ENCODE measurements at places on chromosomes 11 and 22. TPM values are rescaled to one million over a fixed set of nuclear protein-coding genes. Genes with fewer than 3 reads are reported as not detected.

The NDUFS3 gene
- total RNA-seq = 123 TPM

- DNase-seq = no peak
- H3K4me3 ChIP-seq = no peak overlapping the region
- H3K4me1 ChIP-seq = no peaks in the 10 kb centered on the region
- H3K27me3 ChIP-seq = no peaks in the 10 kb centered on the region
- no peak overlapping the region for H3K27ac ChIP-seq
- H3K36me3 ChIP-seq = no peaks in the 10 kb centered on the region
Observed at GRCh38 chr11:135033540-135033939, 621.5 kb upstream of the B3GAT1 start.

DNA sequence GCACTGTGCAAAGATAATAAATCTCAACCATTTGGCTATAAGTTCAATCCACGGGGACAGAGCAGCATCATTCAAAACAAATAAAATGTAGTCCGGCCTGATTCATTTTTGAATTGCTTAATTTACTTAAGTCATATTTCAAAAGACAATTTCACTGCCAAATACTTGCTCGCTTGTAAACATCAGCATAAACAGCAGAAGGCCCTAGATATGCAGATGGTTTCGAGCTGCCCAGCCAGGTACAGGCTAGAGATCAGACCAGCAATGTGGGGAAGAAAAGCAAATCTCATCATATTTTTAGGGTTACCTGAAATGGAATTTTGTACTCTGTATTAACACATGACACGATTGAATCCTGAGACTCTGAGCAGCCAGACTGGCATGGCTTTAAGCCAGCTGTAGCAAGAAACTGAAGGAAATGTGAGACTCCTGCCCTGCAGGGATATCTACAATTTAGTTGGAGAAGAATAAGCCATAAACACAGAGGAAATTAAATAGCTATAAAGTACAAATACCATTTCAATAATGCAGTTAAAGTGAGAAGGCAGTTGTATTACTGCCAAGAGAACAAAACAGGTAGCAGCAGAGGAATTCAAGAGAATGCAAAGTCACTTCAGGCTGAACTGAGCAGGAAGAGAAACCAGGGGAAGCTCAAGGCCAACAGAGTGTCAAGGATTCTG lies 440.3 kb downstream of the ETS1 start:
- H3K4me3 ChIP-seq = no peak overlapping the region
- no peak for DNase-seq
- H3K27me3 ChIP-seq = no peaks in the 10 kb centered on the region
- no peak overlapping the region for H3K27ac ChIP-seq
- no peaks in the 10 kb centered on the region for H3K4me1 ChIP-seq
- H3K36me3 ChIP-seq = no peaks in the 10 kb centered on the region

The PRR33 gene
- total RNA-seq = not detected

DNA sequence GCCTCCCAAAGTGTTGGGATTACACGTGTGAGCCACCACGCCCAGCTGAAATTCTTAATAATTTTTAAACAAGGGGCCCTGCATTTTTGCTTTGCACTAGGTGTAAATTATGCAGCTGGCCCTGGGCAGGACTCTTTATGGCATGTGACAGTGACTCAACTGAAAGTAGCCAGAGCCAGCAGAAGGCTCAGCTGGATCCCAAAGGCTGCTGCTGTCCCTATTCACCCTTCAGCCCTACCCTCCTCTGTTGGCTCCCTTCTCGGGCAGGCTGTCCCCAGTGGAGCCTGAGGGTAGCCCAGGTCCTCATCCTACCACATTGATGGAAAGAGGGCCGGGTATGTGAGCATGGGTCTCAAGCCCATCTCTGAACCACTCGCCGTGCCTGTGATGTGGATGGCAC lies 45.6 kb downstream of the CD82 start:
- peaks cover 21% of the 10 kb centered on the region for H3K4me1 ChIP-seq
- H3K27ac ChIP-seq = no peak overlapping the region
- no peak for DNase-seq
- no peak overlapping the region for H3K4me3 ChIP-seq

DNA sequence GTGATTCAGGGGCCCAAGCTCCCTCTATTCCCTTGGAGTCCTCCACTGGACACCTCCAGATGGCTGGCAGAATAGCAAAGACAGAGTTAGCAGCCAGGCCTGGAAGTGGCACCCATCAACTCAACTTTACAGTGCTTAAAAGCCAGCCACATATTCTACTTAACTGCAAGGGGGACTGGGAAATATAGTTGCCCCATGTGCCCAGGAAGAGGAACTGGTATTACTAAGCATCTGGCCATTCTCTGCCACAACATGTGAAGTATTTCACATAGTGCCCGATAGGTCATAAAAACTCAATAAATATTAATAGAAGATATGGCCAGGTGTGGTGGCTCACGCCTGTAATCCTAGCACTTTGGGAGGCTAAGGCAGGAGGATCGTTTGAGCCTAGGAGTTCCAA lies 5.5 kb upstream of the IL10RA start:
- H3K4me1 ChIP-seq = no peaks in the 10 kb centered on the region
- peaks cover under 1% of the 10 kb centered on the region for H3K27me3 ChIP-seq
- H3K4me3 ChIP-seq = no peak overlapping the region
- H3K36me3 ChIP-seq = no peaks in the 10 kb centered on the region
- no peak overlapping the region for H3K27ac ChIP-seq

DNA sequence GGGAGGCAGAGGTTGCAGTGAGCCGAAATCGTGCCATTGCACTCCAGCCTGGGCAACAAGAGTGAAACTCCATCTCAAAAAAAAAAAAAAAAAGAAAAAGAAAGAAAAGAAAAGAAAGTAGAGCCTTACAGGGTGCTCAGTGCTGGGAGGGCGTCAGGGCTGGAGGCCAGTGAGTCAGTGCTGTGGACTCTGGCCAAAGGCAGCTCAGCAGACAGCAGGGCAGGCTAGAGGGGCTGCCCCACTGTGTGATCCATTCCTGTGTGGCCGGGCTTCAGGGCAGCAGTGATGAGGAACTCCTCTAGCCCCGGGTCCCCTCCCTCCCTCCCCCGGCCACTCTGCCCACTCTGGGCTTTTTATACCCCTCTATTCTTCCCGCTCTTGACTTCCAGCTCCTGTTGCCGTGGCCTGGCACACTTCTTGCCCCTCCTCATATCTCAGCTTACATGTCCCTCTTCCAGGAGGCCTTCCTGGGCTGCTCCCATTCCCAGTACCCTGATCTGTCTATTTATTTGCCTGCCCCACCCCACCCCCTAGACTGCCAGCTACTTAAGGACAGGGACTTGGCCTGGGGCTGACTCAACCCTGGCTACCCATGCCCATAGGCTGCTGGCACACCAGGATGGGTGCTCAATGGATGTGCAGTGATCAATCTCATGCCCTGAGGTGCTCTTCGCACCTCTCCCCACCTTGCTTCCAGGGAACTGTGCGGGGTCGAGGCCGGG lies 10.1 kb downstream of the SYT12 start:
- peaks cover 59% of the 10 kb centered on the region for H3K4me1 ChIP-seq
- H3K4me3 ChIP-seq = peak overlapping the region; percentile 19
- H3K27me3 ChIP-seq = no peaks in the 10 kb centered on the region
- peak; percentile 96 for DNase-seq
- H3K36me3 ChIP-seq = no peaks in the 10 kb centered on the region
- peak overlapping the region; percentile 93 for H3K27ac ChIP-seq

The NFAM1 gene
- total RNA-seq = not detected

DNA sequence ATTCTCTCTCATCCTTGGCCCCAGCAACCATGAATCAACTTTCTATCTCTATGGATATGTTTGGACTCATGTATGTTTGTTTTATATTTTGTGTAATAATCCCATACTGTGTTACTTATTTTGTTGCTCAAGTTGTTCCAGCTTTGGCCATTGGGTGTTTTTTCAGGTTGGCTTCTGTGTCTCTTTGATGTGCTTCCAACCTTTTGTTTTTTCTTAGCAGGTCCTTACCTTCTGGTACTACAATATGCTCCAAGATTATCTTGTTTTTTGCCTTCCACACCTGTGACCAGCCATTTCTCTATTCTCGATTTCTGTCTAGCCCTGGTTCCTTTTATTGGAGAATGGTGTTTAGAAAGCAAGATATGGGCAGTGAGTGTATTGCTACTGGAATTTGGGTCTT lies 14.2 kb downstream of the GVQW3 start:
- no peak for DNase-seq
- no peaks in the 10 kb centered on the region for H3K4me1 ChIP-seq
- no peaks in the 10 kb centered on the region for H3K36me3 ChIP-seq
- H3K27me3 ChIP-seq = no peaks in the 10 kb centered on the region

GRCh38 chr11:65997286-65997685 lies 4.7 kb downstream of the EIF1AD start:
- H3K27ac ChIP-seq = no peak overlapping the region
- H3K36me3 ChIP-seq = peaks cover 58% of the 10 kb centered on the region
- no peak for DNase-seq
- H3K4me1 ChIP-seq = peaks cover 10% of the 10 kb centered on the region
- no peaks in the 10 kb centered on the region for H3K27me3 ChIP-seq

The TMEM86A gene
- not detected for total RNA-seq

DNA sequence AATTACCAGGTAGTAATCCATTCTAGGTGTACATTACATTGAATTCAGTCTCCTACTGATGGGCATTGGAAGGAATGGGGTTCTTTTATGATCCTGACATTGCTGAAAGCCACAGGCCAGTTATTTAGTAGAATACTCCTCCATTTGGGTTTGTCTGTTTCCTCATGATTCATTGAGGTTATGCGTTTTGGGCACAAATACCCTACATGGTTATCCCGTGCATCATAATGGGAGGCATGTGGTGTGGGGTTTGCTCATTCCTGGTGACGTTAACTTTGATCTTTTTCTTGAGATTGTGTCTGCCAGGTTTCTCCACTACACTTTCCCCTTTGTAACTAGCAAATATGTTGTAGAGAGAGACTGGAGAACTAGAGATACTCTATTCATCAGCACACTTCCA lies 5.5 kb downstream of the FOLR3 start:
- no peaks in the 10 kb centered on the region for H3K27me3 ChIP-seq
- peaks cover 32% of the 10 kb centered on the region for H3K4me1 ChIP-seq
- no peaks in the 10 kb centered on the region for H3K36me3 ChIP-seq
- H3K4me3 ChIP-seq = no peak overlapping the region
- peak overlapping the region; percentile 49 for H3K27ac ChIP-seq

The MRPL17 gene
- 79.8 TPM for total RNA-seq

- no peaks in the 10 kb centered on the region for H3K27me3 ChIP-seq
- H3K4me1 ChIP-seq = no peaks in the 10 kb centered on the region
- no peaks in the 10 kb centered on the region for H3K36me3 ChIP-seq
- DNase-seq = no peak
- no peak overlapping the region for H3K27ac ChIP-seq
Observed at GRCh38 chr11:21895686-21896085, 297.2 kb upstream of the ANO5 start.

DNA sequence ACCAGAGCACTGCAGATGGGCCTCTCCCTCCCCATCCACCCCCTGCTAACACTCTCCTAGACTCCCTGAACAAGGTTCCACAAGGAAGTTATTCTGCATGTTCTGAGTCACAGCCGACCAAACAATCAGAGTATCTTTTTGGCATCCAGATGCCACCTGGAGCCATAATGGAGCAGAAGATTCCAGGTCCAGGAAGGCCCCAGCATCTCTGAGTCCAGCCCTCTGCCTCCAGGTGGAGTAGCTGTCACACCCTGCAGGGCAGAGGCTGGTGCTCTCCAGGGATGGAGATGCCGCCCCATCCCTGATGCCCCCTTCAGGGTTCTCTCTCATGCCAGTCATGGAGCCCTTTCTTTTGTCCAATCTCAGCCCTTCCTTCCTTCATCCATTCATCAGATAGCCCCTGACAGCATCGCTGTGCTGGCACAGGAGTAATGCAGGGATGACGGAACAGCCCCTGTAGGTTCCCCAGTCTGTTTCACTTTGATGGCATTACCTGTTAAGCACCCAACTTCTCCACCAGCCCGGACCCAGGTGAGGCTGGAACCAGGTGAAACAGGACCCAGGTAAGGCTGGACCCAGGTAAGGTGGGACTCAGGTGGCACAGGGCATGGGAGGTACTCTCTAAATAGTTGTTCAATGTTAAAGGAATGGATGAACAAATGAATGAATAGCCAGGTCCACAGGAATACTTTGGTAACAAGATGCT lies 20.1 kb upstream of the TSKU start:
- no peaks in the 10 kb centered on the region for H3K36me3 ChIP-seq
- no peak overlapping the region for H3K4me3 ChIP-seq
- no peaks in the 10 kb centered on the region for H3K27me3 ChIP-seq
- no peak for DNase-seq
- H3K27ac ChIP-seq = peak overlapping the region; percentile 68

The C11orf91 gene
- not detected for total RNA-seq

The OR10A4 gene
- not detected for total RNA-seq

The MFNG gene
- not detected for total RNA-seq

DNA sequence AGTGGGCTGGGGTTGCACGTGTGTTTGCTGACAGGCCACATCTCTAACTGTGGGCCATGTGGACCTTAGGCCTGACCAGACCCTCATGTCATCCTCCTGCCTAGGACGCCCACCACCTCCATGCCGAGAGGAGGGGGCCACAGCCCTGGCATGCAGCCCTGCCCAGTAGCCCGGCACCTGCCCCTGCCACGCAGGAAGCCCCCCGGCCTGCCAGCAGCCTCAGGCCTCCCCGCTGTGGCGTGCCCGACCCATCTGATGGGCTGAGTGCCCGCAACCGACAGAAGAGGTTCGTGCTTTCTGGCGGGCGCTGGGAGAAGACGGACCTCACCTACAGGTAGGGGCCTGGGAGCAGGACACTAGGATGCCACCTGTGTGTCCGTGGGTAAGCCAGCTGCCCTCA lies 6.4 kb downstream of the MMP11 start:
- H3K4me1 ChIP-seq = peaks cover 32% of the 10 kb centered on the region
- H3K36me3 ChIP-seq = no peaks in the 10 kb centered on the region

DNA sequence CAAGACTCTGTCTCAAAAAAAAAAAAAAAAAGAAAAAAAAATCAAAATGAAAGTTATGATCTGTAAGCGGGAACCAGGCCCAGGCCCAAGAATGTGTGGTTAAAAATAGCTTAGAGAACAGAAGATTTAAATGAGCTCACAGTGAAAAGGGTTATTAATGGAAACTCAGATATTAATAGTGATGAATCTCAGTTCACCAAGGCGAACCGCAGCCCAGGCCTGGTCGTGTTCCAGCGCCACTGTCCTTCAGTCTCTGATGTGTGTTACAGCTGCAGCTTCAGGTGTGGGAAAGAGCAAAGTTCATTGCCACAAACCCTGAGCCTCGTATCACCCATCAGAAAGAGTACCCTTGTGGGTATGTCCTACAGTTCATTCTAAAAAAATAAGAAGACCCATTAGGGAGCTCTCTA lies 107.1 kb downstream of the GAB2 start:
- no peaks in the 10 kb centered on the region for H3K36me3 ChIP-seq
- no peaks in the 10 kb centered on the region for H3K4me1 ChIP-seq
- H3K27me3 ChIP-seq = no peaks in the 10 kb centered on the region
- no peak for DNase-seq
